ENCODE measurements at places on chromosomes 7 and 10. TPM values are rescaled to one million over a fixed set of nuclear protein-coding genes. Genes with fewer than 3 reads are reported as not detected.

GHRHR gene
- total RNA-seq: not detected

CLDN3 gene
- total RNA-seq: not detected

NOM1 gene
- total RNA-seq: 35.0 TPM

VIPR2 gene
- total RNA-seq: not detected

ZNF365 gene
- not detected for total RNA-seq

PANK1 gene
- total RNA-seq: 6.2 TPM

- no peaks in the 10 kb centered on the region for H3K36me3 ChIP-seq
- H3K27ac ChIP-seq: no peak overlapping the region
- no peaks in the 10 kb centered on the region for H3K4me1 ChIP-seq
- peaks cover 8% of the 10 kb centered on the region for H3K27me3 ChIP-seq
- DNase-seq: no peak
- no peak overlapping the region for H3K4me3 ChIP-seq
Measured at GRCh38 chr10:118054383-118054782, 7.6 kb upstream of the RAB11FIP2 start.

GRCh38 chr10:116210588-116211346, 62.2 kb downstream of the GFRA1 start:
- H3K27ac ChIP-seq: no peak overlapping the region
- H3K4me3 ChIP-seq: no peak overlapping the region
- H3K36me3 ChIP-seq: no peaks in the 10 kb centered on the region
- H3K4me1 ChIP-seq: no peaks in the 10 kb centered on the region

DNA sequence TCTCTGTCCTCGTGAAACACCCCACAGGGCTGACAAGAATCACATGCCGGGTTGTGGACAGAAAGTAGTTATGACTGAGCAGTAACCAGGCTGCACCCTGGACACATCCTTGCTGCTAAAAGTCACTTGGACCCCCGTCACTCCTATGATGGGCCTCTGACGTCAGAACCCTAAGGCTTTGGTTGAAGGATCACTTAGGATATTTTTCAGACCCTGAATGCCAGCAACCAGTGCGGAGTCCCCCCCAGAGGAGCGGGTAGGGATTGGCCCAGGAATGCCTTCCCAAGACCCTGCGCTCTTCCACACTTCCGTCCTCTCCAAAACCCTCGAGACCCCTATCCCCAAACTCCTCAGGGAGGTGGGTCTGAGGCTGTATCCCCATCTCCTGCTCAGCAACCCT, 52.1 kb downstream of the CFAP46 start:
- no peak overlapping the region for H3K27ac ChIP-seq
- H3K36me3 ChIP-seq: no peaks in the 10 kb centered on the region
- H3K4me3 ChIP-seq: no peak overlapping the region
- H3K4me1 ChIP-seq: no peaks in the 10 kb centered on the region

DNA sequence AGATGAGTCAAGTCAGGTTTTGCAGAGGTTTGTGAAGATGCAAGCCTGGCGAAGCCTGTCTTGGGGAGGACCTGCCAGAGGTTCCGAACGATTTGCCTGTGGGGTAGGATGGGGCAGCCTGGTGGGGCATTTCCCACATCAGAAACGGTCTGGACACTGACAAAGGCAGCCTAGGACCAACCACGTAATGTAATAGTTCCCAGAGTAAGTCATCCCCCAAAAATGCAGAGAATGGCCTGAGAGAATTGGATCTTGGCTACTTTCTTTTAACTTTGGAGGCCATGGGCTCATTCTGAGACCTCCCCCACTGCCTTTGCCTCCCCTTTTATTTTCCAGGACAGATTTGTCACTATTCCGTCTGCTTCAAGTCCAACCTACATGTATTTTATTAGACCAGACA, 168.9 kb upstream of the SH2B2 start:
- H3K27me3 ChIP-seq: no peaks in the 10 kb centered on the region
- no peak for DNase-seq
- no peak overlapping the region for H3K27ac ChIP-seq

- peaks cover 3% of the 10 kb centered on the region for H3K4me1 ChIP-seq
- no peak overlapping the region for H3K27ac ChIP-seq
- no peak overlapping the region for H3K4me3 ChIP-seq
- no peak for DNase-seq
- H3K27me3 ChIP-seq: peaks cover 31% of the 10 kb centered on the region
- H3K36me3 ChIP-seq: no peaks in the 10 kb centered on the region
Measured at GRCh38 chr7:11343136-11343535, 369.5 kb downstream of the PHF14 start.

GRCh38 chr10:102420181-102420713, 389 bp upstream of the FBXL15 start:
- H3K27ac ChIP-seq: peak overlapping the region; percentile 95
- peaks cover 40% of the 10 kb centered on the region for H3K4me1 ChIP-seq
- peak overlapping the region; percentile 97 for H3K4me3 ChIP-seq
- H3K27me3 ChIP-seq: peaks cover 21% of the 10 kb centered on the region

DNA sequence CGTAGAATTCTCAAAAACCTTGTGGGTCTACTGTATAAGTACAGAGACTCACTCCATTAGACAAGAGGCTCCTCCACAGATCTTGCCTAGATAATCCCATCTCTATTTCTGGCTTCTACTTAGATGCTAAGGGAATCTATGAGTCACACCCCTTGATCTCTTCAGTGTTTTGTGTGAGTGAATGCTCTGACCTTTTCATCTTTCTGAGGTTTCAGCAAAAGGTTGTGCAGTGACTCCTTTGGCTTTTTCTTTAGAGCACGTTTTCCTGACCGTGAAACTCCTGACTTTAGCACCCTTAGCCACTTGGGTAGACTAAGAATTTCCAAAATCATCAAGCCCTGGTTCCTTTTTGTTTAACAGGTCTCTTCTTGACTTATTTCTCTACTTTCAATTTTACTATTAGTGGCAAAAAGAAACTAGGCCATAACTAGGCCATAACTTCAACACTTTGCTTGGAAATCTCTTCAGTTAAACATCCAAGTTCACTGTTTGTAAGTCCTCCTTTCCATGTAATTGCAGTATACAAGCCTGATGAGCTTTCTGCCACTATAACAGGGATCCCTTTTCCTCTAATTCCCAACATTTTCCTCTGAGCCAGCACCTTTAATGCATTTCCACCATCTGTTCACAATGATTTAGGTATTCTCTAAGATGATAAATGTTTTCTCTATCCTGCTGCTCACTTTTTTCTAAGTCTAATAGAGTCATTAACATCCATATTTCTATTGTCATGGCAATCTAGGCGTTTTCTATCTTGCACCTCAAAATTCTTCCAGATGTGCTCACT, 19.4 kb downstream of the COPG2 start:
- no peak for DNase-seq
- H3K27ac ChIP-seq: peak overlapping the region; percentile 73
- H3K27me3 ChIP-seq: no peaks in the 10 kb centered on the region
- peak overlapping the region; percentile 1 for H3K4me3 ChIP-seq
- peaks cover 34% of the 10 kb centered on the region for H3K4me1 ChIP-seq
- H3K36me3 ChIP-seq: peaks cover 61% of the 10 kb centered on the region

DNA sequence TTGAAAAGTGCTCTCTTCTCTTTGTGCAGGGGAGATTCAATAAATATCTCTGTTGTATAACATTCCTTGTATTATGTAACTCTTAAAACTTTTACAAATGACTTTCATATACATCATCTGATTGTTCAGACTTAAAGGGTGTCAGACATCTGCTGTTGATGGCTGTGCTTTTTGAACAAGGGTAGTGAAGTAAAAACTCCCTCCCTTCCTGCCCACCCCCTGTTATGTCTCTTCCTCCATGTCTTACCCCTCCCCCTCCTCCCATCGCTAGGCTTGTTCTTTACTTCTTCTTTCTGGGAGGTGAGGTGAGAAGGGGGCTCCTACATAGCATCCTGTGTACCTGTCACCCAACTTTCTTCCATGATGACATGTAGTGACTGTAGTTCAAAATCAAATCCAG, 23.4 kb upstream of the ABCB4 start:
- peaks cover 5% of the 10 kb centered on the region for H3K27me3 ChIP-seq
- H3K36me3 ChIP-seq: peaks cover 1% of the 10 kb centered on the region
- no peak overlapping the region for H3K4me3 ChIP-seq
- H3K27ac ChIP-seq: no peak overlapping the region
- DNase-seq: no peak
